Activated T-helper 1 cell treated with anti-CD3 and anti-CD28 coated beads, Interleukin-12 subunit alpha, Interleukin-12 subunit beta, Interleukin-2, Interleukin-4 antibody, amounts not matched to agents 30 ng/mL and 10 ng/mL and 1 ng/mL, durations not matched to agents 14 hours and 24 hours and 36 hours (primary cell): ENCODE measurements at places on chromosomes 2 and 18.

GRCh38 chr18:60965856-60966255 is 367.4 kb upstream of the CDH20 start:
- DNase-seq = no peak

DNA sequence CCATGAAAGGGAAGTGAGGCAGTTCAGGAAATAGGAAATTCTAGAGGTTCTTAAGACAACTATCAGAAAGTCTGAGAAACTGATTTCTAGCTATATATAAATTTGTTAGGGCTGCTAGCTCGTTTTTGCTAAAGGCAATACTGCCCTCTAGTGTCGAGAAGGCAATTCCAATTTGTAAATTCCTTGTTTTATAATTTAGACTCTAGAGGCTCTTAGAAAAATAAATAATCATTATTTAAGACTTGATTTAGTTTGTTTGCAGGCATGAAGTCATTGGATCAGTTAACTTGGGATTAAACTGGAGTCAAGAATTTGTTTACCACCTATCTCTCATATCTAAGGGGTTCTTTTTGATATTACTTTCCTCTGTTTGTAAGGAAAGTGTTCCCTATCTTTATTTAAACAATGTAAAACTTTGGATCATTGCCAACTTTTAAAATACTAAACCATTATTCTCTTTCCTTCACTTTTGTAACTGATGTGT is 66.2 kb downstream of the ACVR2A start:
- peak; percentile 4 for DNase-seq

- no peak for DNase-seq
These were observed 82.9 kb upstream of the CDKL4 start for GRCh38 chr2:39326644-39327043.

- DNase-seq = no peak
These were observed 456.0 kb upstream of the ZEB2 start for GRCh38 chr2:144975881-144976280.

DNA sequence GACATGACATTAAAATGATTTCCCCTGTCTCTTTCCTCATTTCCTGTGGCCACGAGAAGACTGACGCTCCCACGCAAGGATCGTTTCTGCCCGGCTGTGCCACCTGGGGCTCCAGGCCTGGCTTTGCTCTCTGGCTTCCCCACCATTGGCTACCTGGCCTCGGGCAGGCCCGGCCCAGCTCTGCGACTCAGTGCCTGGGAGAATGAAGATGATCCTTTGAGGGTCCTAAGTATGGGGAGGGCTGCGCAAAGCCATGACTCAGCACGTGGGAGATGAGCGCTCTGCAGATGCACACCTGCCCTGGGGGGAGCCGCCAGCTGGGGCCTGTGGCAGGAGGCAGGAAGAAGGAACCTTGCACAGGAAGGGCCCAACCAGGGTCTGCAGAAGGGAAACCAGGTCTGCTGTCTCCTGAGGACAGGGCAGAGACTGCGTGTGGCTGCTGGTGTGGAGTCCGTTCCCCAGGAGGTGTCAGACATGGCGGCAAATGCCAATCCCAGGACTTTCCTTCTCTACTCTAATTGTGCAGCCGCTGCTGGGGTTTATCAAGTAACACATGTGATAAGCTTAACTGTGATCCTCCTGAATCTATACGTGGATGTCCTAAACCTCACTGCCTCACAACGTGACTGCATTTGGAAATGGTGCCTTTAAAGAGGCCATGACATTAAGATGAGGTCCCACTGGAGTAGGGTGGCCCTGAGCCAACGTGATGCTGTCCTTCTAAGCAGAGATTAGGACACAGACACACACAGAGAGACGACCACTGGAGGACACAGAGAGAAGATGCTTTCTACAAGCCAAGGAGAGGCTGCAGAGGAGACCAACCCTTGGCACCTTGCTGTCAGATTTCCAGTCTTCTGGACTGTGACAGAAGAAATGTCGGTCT is 32.9 kb downstream of the MBP start:
- DNase-seq = no peak

- DNase-seq = no peak
These were observed 7.7 kb downstream of the OXER1 start for GRCh38 chr2:42756150-42756775.

DNA sequence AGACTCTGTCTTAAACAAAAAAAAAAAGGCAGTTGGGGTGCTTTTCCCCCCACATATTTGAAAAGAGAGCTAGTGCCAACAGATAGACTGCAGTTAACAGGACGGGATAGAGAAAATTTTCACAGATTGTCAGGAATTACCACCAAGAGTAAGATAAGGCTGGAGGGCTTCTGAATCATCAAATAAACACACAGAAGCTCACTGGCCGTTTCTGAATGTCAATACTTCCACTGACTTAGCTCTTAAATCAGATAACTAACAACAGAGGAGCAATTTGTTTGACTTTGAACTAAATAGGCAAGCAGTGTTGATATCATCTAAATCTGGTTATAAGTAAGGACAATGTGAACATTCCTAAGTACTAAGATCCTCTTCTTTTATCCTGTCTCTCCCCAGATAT is 34.7 kb downstream of the PIEZO2 start:
- no peak for DNase-seq

GRCh38 chr18:6877288-6877687 is 147.8 kb downstream of the ARHGAP28 start:
- no peak for DNase-seq

DNA sequence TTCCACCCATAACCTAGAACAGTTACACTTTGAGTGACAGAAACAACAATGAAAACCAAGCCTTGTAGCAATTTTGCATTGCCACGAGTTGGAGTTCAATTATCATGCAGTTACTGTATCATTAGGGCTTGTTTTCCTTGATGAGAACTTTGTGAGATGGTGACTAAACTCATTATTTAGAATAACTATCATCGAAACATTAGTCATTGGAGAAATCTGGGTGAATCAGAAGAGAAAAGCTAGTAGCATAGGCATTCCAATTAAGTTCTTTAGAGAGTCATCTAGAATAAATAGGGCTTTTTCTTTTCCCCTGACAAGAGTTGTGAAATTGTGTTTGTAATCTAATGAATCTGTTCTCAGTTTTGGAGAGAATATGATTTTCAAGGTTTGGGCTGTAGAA is 122.8 kb upstream of the DOCK10 start:
- no peak for DNase-seq

GRCh38 chr18:26190506-26190905 is 35.7 kb upstream of the TAF4B start:
- DNase-seq = peak; percentile 22

DNA sequence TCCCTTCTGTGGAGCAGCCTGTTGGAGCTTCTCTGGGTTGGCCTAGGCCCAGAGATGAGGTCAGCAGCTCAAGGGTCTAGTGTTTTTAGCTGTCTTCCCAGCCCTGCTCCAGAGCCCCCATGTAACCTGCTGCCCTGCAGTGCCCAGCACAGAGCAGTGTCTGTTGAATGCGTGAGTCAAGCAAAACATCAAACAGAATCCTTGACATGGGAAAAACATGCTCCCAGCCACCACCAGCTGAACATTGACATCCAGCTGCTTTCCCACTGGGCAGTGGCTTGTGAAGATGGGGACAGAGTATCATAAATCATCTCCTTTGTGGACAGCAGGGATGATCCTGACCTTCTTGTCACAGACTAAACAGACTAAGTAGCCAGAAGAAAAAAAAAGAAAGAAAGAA is 22.6 kb downstream of the IMPA2 start:
- no peak for DNase-seq

GRCh38 chr2:157489983-157490382 is 46.1 kb upstream of the CYTIP start:
- DNase-seq = no peak

GRCh38 chr2:239814861-239815601 is 210.1 kb downstream of the NDUFA10 start:
- DNase-seq = no peak

GRCh38 chr2:207514451-207514850 is 15.3 kb upstream of the CREB1 start:
- no peak for DNase-seq

DNA sequence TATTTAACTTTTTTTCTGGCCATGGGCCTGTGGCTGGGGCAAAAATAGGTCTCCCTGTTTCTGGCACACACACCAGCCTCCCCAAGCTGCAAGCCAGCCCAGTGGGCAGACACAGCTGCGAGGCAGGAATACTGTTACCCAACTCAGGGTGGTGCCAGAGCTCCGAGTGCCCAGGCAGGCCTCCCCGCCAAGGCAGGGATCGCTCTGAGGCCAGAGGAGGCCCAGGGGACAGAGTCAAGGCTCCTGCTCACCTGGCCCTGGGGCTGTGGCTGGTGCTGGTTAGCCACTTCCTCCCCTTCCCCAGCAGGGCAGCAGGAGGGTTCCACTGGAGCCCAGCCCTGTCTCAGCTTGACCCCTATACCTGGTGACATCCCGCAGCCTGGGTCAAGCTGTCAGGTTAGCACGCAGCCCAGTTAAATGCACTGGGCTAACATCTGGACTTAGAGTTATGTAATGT is 67.1 kb upstream of the EPAS1 start:
- no peak for DNase-seq

DNA sequence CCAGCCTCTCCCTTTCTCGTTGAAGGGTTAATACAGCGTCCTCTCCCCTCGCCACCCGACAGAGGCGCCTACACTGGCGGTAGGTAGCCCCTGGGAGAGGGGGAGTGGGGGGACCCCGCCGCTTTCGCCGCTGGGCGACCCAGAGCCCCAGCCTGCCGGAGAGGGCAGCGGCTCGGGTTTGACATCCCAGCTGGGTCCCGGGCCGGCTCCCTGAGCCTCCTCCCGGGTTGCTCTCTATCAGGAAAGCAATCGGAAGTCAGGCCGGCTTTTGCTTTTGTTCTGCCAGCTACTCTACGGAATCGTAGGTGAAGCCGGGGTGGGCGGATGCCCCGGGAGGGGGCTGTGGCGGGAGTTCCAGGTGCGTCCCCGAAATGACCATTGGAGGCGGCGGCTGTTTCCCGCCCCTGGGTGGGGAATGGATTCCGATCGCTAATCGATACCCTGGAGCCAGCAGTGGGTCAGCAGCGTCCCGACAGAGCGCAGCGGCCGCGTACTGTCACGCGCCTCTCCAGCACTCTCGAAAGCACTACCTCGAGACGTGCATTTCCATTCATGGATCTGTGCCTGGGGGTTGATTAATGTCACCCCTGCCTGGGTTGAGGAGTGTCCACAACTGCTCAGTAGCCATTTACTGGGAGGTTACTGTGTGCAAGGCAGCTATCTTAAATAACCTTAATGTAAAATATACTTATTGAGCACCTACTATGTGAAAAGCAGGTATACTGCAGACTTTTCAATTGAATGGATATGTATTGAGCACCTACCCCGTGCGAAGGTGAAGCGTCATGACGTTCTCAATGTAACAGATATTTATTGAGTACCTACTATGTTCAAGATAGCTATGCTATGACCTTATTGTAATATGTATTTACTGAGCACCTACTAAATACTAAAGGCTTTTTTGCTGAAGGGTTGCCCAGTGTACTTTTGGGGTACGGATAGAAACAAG is 1.1 kb downstream of the MAPK4 start:
- no peak for DNase-seq

- DNase-seq = no peak
These were observed 46.6 kb downstream of the FAM228A start for GRCh38 chr2:24221343-24222050.
